ENCODE measurements at places on chromosomes 3 and 15. TPM values are rescaled to one million over a fixed set of nuclear protein-coding genes. Genes with fewer than 3 reads are reported as not detected.

GRCh38 chr3:114155370-114155821, 23.5 kb downstream of the DRD3 start:
- DNase-seq: no peak

GRCh38 chr15:37758412-37758811, 176.0 kb upstream of the TMCO5A start:
- no peak for DNase-seq

GRCh38 chr3:167929968-167930367, 165.8 kb downstream of the GOLIM4 start:
- no peak for DNase-seq

The C3orf49 gene
- not detected for total RNA-seq

- DNase-seq: no peak
Observed at GRCh38 chr3:137990427-137990826, 19.5 kb upstream of the CLDN18 start.

The GOLGA8A gene
- total RNA-seq: 264 TPM

DNA sequence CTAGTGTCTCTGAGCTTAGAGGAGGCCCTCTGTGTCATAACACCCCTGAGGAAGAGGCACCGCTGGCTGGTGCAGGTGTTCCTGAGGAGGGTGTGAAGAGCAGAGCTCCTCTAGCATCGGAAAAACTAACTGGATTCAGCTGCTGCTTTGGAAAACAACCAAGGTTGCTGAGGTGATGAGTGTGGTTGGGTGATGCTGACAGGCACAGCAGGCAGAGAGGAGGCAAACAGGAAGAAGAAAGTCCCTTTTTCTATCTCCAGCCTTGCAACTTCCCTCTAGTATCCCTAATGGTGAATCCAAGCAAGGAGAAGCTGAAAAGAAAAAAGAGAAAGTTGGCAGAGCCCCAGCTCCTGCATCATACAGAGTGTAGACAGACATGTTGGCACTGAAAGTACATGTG, 3.8 kb upstream of the OR4F15 start:
- no peak for DNase-seq

DNA sequence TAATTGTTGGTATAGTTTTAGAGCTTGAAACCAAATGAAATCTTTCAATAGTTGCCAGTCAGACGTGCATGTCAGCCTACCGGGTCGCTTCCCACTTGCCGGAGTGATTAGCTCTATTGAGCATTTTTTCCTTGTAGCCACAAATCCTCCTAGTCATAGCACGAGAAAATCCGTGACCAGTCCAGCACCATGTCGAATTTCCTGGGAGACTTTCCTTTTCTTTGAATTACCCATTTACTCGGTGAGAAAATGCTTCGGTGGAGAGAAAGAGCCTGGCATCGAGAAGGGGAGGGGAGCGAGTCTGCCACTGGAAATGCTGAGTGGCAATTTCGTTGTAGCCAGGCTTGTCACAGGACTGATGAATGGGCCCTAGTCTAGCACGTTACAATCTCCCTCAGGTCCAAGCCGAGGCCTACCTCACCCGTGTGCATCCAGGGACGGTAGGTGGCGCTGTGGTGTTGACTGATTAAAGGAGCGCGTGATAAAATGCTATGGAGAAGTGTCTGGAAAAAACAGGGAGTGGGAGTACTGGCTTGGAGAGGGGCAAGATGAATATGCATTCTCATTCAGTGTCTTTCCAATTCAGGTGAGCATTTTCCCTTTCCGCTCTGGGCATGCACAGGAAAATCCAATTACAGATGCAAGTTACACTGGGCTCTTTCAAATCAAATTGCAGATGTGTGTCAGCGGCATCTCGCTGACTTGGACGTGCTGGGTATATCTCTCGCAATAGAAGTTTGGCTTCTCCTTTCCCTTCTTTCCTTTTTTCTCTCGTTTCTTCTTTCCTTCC, 238.8 kb downstream of the EDEM1 start:
- DNase-seq: peak; percentile 18

GRCh38 chr3:17579289-17580031, 163.0 kb downstream of the TBC1D5 start:
- DNase-seq: no peak

DNA sequence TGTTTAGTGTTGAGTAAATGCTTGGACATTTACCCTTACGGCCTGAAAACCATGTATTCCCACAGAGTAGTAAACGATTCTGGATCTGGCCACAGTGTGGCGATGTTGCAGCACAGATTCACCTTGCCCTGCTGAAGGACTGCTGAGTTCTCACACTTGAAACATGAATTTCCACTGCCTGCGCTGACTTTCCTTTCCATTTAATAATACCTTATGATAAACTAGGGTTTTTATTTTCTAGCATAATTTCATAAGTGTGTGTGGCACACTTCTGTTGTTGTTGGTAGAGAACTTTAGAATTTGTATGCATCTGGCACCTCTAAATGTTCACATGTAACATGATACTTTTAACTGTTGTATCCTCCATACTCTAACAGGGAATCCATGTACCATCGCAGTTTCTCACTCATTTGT, 53.9 kb downstream of the C3orf38 start:
- no peak for DNase-seq

The MASP1 gene
- not detected for total RNA-seq

DNA sequence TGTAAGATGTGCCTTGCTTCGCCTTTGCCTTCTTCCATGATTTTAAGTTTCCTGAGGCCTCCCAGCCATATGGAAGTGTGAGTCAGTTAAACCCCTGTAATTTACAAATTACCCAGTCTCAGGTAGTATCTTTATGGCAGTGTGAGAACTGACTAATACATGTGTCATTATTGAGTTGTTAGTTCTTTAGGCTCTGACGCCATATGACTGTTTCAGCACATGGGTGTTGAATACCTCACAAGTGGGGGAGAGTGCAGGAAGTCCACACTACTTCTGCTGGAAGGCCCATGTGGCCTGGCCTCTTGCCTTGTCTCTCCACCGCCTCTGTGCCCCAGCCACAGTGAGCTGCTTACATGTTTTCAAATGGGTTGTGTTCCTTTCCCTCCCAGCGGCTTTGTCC, 28.5 kb downstream of the MFSD1 start:
- DNase-seq: no peak
